Activated T-helper 1 cell treated with anti-CD3 and anti-CD28 coated beads, Interleukin-2, amount 50 U/mL, for 16 hours (primary cell): ENCODE measurements at places on chromosomes 5 and 9.

- DNase-seq: no peak
Measured at GRCh38 chr5:164319161-164319560, 813.7 kb downstream of the MAT2B start.

GRCh38 chr9:128927731-128928411 lies 7.1 kb downstream of the PHYHD1 start:
- peak; percentile 29 for DNase-seq

GRCh38 chr5:81749192-81749560 lies 1.7 kb downstream of the SSBP2 start:
- DNase-seq: no peak

- DNase-seq: no peak
Measured at GRCh38 chr9:81557452-81558090, 131.8 kb downstream of the TLE1 start.

- no peak for DNase-seq
Measured at GRCh38 chr9:109176386-109176785, 9.3 kb upstream of the FRRS1L start.

DNA sequence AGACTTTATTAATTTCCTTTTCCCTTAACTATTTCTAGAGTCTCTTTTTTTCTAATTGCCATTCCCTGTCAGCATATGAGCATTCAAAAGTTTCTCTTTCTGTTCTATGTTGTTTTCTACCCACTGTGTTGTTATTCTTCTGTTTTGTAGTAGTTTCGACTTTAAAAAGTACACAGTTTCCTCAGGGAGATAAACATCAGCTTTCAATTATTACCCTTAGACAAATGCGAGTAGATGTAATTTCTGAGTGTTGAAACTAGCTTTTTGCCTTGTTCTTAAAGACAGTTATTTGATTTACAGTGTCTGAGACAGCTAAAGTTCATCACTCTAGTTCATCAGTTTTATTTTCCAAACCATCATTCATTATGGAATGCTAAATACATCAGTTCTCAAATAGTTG lies 19.5 kb downstream of the MTREX start:
- no peak for DNase-seq

- DNase-seq: no peak
Measured at GRCh38 chr9:133111808-133112662, 9.0 kb downstream of the RALGDS start.

DNA sequence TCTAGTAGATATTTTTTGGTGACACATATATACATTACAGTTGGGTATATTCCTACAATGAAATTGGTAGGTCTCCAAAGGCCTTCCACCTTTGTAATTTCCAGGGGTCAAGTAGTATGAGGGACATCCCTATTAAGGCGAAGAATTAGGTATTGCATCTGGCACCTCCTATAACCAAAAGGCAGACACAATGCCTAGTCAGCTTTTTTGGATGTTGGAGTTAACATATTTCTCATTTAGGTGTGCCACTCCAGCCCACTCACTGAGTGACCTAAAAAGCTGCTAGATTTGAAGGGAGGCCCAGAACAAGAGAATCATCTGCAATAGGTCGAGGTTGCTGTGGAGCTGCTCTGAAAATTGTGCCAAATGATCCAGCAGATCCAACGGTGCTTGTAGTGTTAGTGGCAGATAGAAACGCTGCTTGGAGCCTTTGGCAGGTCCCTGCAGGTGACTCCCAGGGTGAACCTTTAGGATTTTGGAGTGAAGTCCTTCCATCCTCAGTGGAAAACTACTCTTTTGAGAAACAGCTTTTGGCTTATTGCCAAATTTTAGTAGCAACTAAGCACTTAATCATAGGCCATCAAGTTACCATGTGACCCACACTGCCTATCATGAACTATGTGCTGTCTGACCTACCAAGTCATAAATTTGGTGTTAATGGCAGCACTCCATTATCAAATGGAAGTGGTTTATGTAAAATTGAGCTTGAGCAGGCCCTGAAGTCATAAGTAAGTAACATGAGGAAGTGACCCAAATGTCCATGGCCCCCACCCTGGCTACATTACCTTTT lies 15.7 kb upstream of the FNIP1 start:
- no peak for DNase-seq

DNA sequence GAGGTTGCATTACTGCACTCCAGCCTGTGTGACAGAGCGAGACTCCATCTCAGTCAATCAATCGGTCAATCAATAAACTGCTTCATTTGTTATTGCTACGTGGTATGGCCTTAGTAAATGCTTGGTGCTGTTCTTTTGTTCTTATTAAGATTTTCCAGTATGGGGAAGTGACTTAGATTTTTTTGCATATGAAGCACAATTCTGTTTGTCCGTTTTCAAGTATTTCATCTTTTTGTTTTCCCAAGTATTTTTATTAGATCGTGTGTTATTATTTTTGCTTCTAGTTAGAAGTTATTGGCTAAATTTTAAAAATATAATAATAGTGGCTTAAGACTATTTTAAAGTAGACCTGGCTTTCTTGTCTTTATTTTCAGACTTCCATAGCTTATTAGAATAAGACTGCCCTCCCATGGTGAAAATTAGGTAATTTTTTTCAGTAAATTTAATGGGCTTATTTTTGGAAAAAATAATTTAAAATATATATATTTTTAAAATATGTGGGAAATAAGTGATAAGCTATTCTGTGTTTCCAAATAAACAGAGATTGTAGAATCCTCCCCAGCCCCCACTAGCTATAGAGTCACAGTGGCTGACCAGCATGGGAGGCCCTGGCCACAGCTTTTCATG lies 14.7 kb upstream of the OMD start:
- DNase-seq: no peak

DNA sequence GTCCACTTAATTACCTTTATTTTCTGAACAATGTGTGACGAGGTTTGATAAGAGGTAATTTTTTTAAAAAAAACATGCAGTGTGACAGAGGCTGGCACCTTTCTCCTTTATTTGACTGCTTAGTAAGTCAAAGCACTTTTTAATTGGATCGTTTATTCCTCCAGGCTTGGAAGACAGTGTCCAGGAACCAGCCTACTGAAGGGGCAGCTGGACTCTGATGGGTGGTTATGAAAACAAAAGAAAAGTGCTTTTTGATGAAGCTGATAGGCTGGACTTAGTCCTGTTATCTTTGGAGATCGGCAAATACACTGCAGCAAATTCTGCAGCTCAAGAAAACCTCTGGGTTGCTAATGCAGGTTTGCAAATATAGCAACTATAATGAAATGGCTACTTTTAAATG lies 141.7 kb downstream of the DCP2 start:
- DNase-seq: no peak

DNA sequence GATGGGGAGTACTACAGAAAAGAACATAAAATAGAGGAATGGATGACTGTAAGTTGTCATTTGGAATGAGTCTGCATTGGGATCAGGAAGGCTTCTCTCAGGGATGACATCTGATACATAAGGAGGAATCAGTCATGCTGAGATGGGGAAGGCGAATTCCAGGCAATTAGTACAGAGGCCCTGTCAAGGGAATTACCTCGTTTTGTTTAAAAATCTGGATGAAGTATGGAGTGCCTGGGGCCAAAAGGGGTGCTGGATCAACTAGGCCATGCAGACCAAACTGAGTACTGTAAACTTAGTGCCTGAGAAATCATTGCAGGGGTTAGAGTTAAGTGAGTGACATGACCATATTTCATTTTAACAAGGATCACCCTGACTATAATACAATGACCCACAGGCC lies 30.5 kb downstream of the JAKMIP2 start:
- no peak for DNase-seq

DNA sequence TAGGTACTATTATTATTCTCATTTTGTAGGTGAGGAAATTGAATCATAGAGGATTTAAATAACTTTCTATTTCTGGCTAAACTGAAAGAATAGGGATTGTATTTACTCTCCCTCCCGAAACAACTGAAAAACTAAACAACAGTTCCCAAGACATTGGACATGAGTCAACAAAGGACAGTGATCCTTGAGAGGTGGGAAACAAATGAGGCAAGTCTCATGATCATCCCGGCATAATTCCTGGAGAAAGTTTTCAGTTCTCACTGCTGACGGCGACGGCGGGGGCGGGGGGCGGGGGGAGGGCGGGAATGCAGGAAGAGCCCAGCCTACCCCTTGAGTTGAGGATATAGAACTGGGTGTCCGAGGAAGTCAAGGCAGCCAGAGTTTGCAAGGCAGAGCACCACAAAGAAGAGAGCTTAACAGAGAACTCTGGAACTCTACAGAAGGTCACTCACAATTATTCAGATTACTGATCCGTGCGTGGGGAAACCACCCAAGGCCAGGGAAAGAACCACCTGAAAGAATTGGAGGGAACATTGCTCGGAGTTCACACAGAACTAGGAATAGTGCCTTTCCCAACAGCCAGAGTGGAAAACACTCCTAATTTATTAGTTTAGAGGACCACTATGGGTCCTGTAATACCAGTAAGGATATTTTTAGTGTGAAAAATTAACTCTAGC lies 27.4 kb upstream of the WHRN start:
- DNase-seq: no peak

GRCh38 chr9:32875242-32875641 lies 91.9 kb downstream of the TMEM215 start:
- no peak for DNase-seq
